A172 (cell line): ENCODE measurements at places on chromosomes 3 and 15.

DNA sequence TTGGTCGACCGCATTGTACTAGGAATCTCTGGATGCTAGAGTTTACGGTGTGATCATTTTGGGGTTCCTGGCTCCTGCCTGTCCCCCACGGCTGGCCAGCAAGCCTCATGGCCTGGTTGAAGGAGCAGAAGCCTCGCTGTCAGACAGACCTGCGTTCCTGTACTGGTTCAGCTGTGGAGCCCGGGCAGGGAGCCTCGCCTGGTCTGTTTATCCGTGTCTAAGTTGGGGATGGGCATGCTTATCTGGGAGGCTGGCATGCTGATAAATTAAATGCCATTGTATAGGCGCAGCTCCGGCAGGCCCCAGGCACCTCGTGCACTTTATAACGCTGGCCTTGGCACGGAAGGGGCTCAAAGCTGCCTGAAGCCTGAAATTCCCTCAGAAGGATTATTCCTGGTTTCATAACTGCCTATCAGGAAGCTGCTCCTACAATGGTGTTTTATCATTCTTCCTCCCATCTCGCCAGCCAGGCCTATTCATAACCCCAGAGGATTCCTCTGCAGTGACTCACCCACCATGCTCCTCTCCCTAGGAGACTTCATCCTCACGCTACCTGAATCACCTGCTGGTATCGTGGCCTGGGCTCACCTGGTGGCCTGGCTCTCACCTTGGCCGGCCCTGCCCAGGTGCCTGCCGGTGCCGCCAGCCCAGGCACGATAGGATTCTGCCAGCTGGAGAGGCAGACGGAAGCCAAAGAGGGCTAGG, 110.9 kb downstream of the ASB7 start:
- peak; percentile 94 for DNase-seq

DNA sequence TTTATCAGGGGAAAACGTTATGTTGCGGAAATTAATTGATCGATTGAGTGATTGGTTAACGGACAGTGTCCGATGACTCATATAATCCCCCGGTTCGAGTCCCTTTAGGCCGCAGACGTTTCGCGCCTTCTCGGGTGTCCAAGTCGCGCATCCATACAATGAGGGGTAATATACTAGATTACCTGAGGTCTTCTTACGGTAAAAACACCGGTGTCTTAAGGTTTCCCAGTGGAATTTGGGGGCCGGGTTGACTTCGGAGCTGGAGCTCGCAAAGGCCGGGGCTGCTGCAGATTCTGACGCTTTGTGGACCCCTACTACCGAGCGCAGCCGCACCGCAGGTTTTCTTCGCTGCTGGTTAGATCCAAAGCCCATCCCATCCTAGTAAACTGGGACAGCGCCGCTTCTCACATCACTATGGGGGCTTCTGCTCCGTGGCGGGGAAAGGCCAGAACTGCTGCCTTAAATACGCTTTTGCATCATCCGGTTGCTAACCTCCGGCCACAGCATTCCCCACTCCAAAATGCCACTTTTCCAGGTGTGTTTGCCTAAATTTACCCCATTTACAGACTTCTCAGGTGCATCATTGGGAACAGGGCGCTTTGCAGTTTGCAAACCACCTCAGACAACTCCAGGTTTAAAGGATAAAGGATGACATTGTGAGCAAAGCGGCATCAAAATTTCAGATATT, 858 bp upstream of the SACM1L start:
- no peak for DNase-seq

GRCh38 chr3:30502742-30503073, 103.7 kb upstream of the TGFBR2 start:
- DNase-seq: peak; percentile 28

DNA sequence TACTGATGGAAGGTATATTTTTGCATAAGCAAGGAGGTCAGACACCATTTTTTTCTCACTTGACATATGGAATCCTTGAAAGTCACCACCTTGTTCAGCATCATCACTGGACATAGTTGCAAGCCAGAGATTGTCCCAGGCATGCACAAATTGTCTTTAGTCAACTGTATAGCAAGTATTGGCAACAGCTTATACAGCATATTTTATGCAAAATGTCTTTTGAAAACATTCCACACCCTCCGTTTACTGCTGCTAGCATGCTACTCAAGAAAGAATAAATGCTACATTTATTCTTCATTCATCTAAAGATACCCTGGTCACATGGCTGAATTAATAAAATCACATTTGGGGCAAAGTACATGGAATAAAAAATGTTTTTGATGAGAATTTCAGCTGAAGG, 168.5 kb upstream of the DCBLD2 start:
- no peak for DNase-seq

GRCh38 chr3:99479768-99480167, 158.6 kb upstream of the COL8A1 start:
- DNase-seq: no peak
